ENCODE measurements at places on chromosomes 1 and 21. TPM values are rescaled to one million over a fixed set of nuclear protein-coding genes. Genes with fewer than 3 reads are reported as not detected.

DNA sequence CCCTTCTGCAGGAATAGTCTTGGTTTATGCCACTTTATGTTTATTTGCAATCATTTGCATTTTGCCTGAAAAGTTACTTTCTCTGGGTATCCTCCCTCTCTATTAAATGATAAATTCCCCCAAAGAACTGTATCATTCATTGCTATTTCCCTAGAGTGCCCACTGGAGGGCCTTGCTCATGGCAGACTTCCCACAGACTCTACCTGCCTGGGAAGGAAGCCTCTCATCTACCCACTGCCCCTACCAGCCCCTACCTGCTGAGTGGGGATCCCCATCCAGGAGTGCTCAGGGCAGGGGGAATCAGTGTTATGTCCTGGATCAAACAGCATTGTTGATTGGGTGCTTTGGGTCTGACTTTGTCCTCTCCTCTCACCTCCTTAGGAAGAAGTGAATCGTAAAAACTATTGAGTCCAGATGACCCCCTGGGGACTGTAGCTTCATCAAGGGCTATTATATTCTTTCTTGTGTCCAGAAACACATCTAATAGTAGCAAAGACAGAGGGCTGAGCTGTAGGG is 6.8 kb upstream of the LRRN2 start:
- H3K36me3 ChIP-seq = no peaks in the 10 kb centered on the region
- no peak for DNase-seq
- H3K27ac ChIP-seq = no peak overlapping the region
- peaks cover 56% of the 10 kb centered on the region for H3K27me3 ChIP-seq
- H3K4me3 ChIP-seq = peak overlapping the region; percentile 28
- peaks cover 28% of the 10 kb centered on the region for H3K4me1 ChIP-seq

DNA sequence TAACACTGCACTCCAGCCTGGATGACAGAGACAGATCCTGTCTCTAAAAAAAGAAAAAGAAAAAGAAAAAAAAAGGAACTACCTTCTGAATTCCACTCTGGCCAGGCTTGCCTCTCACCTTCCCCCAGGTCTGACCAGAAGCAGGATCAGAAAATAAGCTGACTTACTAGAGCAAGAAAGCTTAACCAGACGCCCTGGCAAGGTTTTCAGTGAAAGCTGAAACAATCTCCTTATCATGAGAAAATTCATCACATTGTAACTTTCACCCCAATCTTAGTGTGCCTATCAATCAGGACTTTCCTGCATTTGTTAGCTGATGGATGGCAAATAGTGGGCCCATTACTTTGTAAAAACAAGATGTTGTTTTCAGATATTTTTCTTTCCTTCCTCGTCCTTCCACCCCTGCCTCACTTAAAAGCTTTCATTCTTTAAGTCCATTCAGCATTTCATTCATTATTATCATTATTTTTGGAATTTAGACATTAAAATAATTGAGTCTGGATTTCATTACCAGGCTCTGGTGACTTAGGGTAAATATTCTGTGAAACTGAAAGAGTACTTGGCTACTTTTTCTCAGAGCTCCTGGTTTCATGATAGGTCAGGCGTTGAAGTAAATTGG is 96.5 kb upstream of the CD34 start:
- H3K27me3 ChIP-seq = no peaks in the 10 kb centered on the region
- no peak overlapping the region for H3K4me3 ChIP-seq
- H3K36me3 ChIP-seq = no peaks in the 10 kb centered on the region
- no peak for DNase-seq

Gene L1TD1
- 296 TPM for total RNA-seq

- no peak overlapping the region for H3K4me3 ChIP-seq
- DNase-seq = no peak
- no peaks in the 10 kb centered on the region for H3K27me3 ChIP-seq
- H3K27ac ChIP-seq = no peak overlapping the region
Observed at GRCh38 chr1:226481133-226481532, 67.4 kb upstream of the STUM start.

Gene CA6
- not detected for total RNA-seq

DNA sequence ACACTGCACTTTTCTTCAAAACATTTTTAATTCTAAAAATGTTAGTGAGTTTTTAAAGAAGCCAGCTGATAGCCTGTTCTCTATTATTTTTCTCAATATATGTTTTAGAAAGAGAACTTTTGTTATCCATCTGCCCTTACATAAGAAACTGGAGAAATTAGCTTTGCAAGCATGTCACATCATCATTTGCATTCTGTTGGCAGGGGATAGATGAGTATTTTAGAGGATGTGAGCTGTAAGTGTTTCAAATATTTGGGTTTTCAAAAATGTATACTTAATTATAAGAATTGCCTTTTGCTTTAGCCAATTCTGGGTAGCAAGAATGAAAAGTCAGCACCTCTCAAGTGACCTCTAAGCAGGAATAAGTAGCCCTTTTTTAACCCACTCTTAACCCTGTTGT is 7.4 kb downstream of the NFIA start:
- no peak overlapping the region for H3K27ac ChIP-seq
- peaks cover 49% of the 10 kb centered on the region for H3K4me1 ChIP-seq
- H3K4me3 ChIP-seq = no peak overlapping the region
- no peak for DNase-seq
- peaks cover 13% of the 10 kb centered on the region for H3K27me3 ChIP-seq

Gene PPIE
- total RNA-seq = 42.5 TPM

DNA sequence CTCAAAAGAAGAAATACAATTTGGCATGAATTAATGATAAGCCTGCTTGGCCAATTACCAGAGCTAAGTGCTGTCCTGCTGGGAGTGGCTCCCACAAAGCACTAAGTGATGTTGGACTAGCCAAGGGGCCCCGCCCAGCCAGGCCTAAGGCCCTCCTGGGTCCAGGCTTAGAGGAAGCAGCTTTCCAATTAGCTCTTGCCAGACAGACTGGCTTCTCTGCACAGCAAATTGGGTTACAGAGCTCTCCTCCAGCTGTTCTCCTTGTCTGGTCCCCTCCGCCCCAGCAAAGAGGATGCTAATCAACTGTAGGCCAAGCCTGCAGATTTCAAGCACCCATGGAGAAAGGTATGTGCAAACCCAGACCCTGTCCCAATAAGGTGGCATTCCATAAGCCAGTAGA is 151.9 kb downstream of the DMRTA2 start:
- no peak overlapping the region for H3K4me3 ChIP-seq
- DNase-seq = no peak
- peaks cover 30% of the 10 kb centered on the region for H3K27me3 ChIP-seq
- no peaks in the 10 kb centered on the region for H3K36me3 ChIP-seq
